NCI-H2029 treated with DMSO at 0.1 percent for 48 hours (cell line): ENCODE measurements at places on chromosomes 16 and 17.
A peak's percentile ranks its signal among the peaks of the same experiment; 100 is the strongest.

DNA sequence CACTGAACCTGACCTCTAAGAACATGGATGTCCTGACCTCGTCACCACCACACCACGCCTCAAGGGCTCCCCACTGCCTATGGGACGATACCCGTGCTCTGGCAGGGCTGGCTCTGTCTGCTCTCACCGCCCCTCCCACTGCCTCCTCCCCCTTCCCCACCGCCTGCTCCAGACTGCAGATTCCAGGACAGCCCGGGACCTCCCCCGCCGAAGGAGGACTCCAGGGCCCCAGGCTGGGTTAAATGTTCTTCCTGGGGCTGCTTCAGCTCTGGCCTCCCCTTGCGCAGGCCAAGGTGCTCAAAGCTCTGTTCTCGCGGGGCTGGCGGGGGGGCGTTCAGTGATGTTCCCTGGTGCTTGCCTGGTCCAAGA, 3.1 kb downstream of the NPW start:
- DNase-seq = no peak

DNA sequence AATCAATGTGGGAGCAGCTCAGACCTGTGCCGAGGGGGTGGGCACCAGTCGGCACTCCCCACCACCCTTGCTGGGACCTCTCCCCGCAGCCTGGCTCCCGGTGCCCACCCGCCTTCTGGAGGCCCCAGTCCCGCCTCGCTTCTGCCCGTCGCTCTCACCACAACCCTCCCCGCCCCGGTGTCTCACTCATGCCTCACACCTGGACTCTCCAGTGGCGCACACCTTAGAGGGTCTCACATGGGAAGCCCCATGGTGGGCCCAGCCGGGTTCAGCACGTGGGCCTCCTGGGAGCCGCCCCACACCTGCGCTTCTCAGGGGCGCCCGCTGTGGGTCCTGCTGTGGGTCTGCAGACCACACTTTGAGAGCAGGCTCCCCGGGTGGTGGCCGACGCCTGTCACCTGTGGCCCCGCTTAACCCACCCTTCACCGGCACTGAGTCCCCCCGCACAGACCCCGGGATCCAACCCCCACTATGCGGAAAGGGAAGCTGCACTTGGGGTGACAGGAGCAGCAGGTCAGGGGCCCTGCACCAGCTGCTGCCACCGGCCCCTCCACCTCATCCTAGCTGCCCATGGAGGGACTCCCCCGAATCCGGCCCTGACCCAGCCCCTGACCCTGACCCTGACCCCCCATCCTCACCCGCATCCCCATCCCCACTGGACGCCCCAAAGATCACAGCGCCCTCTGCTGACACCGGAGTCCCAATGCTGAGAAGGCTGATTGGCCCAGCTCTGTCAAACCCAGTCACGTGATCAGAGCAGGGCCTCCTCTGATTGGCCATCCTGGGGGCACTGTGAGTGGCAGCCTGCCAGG, 27.4 kb upstream of the SLC38A10 start:
- DNase-seq = no peak

DNA sequence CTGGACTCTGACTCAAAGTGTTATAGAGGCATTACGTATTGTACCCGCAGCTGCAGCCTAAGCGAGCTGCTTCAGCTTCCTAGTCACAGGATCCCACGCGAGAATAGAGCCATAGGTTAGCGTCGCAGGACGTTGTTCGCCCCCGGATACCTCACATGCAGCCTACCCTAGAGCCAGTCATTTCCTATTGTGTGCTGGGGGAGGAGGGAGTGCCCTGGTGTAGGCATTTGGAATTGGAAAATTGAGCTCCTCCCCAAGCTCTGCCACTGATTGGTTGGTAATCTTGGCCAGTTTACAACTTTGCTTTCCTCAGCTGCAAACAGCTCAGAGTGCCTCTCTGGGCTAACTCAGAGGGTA, 530 bp downstream of the NAA60 start:
- DNase-seq = no peak

DNA sequence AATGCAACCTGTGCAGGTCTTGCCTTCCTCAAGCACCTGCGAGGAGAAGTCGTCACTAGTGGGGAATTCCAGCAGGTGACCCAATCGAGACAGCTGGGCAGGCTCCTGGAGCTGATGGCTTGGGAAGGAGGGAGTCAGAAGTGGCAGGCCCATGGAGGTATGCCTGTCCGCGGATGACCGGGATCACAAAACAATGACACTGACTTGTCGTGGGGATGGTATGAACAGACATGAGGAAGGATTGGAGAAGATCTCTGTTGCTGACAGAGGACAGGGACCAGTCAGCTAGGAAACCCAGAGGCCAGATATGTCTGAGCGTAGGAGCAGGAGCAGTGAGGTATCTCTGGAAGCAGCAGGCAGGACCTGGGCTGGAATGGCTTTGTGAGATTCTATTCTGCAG, 233.3 kb downstream of the SOX9 start:
- DNase-seq = no peak

DNA sequence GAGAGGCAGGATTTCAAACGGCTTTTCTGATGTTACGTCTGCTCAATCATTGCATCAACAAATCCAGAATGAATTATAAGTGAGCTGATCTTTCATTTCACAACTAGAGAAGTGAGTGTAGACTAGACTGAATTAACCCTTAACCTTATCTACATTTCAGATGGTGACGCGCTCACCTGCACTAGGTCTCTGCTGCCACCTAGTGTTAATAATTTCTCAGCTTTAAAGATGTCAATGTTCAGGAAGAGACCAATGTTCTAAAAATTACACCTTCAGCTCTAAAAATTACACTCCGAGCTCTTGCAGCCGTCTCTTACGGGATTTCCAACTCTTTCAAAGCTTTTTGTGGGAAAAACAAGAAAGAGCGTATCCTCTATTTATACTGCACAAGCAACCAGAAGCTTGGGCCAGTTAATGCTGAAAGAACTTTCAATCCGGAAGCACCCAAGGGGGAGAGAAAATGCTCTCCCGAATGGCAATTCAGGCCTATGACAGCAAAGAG, 88.2 kb upstream of the FA2H start:
- DNase-seq = peak; percentile 13

DNA sequence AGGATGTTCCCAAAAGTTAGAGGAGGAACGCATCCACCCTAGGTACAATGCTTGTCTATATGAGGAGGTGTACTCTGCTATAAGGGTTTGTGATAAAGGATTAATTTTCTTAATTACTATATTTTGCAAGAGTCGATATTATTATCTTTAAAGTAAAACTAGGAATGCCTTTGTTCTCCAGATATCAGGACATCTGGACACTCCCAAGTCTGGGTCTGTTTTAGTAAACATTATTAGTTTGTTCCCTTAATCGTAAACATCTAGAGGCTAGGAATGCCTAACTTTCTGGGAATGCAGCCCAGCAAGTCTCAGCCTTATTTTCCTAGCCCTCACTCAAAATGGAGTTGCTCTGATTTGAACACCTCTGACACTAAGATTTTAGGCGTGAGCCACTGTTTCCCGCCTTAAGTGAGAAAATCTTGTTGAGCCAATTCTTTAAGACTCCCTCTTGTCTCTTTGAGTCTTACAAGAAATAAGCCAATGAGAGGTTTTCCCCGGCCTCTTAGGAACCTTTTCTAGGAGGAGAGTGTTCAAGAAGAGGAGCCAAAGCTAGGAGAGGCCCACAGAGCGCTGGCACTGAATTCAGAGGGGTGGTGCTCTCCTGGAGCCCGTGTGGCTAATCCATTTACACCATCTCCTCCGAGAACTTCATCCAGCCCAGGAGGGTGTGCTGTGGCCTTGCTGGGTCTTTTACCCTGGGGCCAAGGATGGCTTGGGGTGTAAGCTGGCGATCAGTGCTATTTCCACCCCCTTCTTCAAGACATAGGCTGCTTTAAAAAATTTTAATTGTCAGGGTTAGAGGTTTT, 40.9 kb downstream of the SMARCE1 start:
- DNase-seq = no peak

- DNase-seq = peak; percentile 58
Measured at GRCh38 chr16:21263640-21264570, 14.2 kb downstream of the CRYM start.
